MG63 (cell line): ENCODE measurements at places on chromosomes 11 and 22.

DNA sequence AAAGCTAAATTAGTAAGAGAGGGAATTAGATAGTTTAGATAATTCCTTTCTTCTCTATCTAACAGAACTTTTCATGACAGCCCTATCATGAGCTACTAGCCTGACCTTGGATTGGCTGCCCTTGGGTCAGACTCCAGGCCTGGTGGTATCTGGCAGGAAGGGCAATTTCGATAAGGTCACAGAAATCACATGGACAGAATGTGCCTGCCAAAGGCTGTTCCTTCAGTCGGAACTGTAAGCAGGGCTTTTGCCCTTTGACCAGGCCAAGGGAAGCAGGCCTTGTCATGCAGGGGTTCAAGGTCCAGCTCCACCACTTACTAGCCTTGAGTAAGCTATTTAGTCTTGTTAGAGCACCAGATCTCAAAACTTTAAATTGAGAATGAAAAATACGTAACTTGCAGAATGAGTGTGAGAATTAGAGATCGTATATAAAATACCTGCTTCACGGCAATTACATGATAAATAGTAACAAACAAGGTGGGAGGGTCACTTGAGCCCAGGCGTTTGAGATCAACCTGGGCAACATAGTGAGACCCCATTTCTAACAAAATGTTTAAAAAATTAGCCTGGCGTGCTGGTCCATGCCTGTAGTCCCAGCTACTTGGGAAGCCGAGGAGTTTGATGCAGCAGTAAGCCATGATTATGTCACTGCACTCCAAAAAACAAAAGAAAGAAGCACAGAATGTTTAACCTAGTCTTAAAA is 60.8 kb upstream of the SC5D start:
- DNase-seq: no peak

DNA sequence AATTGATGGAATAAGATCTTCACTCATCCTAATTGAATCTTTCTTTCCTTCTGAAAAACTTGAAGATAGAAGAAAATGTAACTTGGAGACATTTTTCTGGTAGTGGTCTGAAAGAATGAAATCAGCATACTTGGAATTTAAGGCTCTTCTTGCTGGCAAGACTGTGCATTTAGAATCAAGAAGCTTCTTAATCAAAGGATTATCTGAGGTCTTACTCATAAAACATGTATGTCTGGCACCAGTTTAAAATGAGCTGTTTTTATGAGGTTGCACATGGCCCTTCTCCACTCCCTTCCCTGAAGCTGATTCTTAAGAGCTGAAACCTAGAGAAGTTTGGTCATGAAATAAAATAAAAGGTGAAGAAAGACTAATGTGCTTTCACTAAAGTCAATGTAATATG is 77.3 kb downstream of the ARHGEF12 start:
- DNase-seq: peak; percentile 37

DNA sequence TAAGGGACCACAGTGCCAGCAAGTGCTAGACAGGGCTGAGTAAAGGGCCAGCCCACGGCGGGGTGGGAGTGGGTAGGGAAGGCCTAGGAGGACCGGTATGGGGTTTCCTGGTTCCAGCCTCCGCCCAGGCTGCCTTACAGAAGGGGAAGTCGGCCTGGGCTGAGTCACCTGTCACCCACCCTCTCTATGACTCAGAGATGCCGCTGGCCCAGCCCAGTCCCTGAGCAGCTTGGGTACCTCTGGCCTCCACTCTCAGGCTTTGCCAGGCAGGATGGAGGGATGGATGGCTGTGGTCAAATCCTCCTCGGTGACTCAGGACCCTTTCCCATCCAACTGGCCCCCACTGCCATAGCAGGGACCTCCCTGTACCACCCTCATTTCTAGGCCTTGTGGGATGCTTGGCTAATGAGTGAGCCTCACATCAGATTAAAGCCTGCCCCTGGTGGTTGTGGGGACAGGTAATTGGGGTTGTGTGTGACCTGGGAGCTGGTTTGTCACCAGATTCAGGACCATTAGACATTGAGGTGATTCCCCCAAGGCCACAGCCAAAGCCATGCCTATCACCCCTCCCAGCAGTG is 13.9 kb downstream of the SLC35E4 start:
- DNase-seq: peak; percentile 85

DNA sequence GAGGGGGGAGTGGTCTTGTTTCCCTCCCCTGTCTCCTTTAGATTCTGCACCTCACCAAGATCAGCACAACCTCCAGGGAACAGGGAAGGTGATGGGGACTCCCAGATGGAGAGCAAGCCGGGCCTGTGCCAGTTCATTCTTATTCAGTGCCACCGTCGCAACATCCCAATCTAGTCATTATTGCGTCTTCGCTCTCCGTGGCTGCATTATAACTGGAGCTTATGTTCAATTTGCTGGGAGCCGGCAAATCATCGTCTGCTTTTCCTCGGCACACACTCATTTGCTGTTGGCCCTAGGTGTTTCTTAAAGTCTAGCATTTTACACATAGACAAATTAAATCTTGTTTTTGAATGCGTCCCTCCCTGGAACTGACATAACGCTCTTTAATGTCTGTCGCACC is 1269.7 kb downstream of the BRD1 start:
- no peak for DNase-seq

- DNase-seq: no peak
Observed at GRCh38 chr22:36049678-36049997, 21.0 kb upstream of the RBFOX2 start.

GRCh38 chr11:121478895-121479697 is 26.3 kb upstream of the SORL1-AS1 start:
- DNase-seq: no peak

DNA sequence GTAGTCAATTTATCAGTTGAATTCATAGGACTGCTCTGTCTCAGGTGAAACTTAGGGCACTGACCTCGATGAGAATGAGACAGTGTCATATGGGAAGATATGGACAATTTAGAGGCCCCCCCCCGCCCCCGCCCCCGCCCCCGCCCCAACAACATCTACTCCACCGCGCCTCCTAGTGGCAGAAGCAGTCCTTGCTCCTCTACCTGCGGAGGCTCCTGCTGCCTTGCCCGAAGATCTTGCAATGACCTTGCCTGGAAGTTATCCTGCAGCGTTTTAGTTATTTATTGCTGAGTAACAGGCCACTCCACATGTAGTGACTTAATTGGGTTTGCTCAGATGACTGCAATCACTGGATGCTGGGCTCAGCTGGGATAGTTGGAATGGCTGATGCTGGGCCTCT is 15.2 kb downstream of the SERPINH1 start:
- peak; percentile 45 for DNase-seq
